Neural crest cell (in vitro differentiated cells): ENCODE measurements at places on chromosomes 16 and 17.

- H3K4me3 ChIP-seq = peak overlapping the region; percentile 69
- peaks cover 4% of the 10 kb centered on the region for H3K4me1 ChIP-seq
- H3K36me3 ChIP-seq = no peaks in the 10 kb centered on the region
- no peak for DNase-seq
Measured at GRCh38 chr17:21239680-21240368, 13.4 kb downstream of the NATD1 start.

GRCh38 chr17:8285270-8286181, 2.9 kb upstream of the RANGRF start:
- peaks cover 29% of the 10 kb centered on the region for H3K4me1 ChIP-seq
- H3K4me3 ChIP-seq = peak overlapping the region; percentile 39
- H3K36me3 ChIP-seq = peaks cover 3% of the 10 kb centered on the region
- no peak for DNase-seq

DNA sequence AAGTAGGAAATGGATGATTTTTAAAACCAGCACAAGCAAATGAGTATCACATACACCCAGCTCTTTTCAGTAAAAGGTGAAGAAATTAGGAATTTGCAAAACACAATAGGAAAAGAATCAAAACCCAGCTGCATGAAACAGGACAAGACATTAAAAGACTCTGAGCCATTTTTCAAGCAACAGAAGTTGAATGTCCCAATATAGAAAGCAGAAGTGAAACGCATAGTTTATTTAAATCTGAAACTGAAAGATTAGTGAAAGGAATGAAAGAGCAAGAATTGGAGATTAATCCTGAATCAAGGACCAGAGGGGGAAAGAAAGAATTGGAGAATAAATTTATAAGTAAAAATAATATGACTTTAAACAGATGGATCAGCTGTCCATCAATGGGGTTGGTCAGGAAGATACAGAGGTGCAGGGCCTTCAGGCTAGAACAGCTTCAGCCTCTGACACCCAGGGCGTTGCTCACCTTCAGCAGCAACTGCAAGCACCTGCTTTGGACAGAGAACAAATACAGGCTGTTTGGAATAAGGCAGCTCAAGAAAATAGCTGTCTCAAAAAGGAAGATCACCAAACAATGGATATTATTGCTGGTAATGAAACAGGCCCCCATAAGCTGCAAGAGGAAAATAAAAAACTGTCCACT, 3.9 kb upstream of the ARHGAP17 start:
- no peak overlapping the region for H3K27ac ChIP-seq
- no peak for DNase-seq
- peaks cover 8% of the 10 kb centered on the region for H3K27me3 ChIP-seq
- H3K4me1 ChIP-seq = peaks cover 8% of the 10 kb centered on the region

- no peak overlapping the region for H3K27ac ChIP-seq
- H3K4me3 ChIP-seq = no peak overlapping the region
- peak; percentile 85 for DNase-seq
- H3K36me3 ChIP-seq = no peaks in the 10 kb centered on the region
- H3K27me3 ChIP-seq = no peaks in the 10 kb centered on the region
Measured at GRCh38 chr17:11935734-11936406, 61.4 kb downstream of the ZNF18 start.

GRCh38 chr16:46947900-46948547, 25.4 kb downstream of the DNAJA2 start:
- H3K27me3 ChIP-seq = no peaks in the 10 kb centered on the region
- no peaks in the 10 kb centered on the region for H3K4me1 ChIP-seq
- DNase-seq = peak; percentile 27
- no peaks in the 10 kb centered on the region for H3K36me3 ChIP-seq
- H3K27ac ChIP-seq = no peak overlapping the region

- peaks cover 24% of the 10 kb centered on the region for H3K4me1 ChIP-seq
- peak overlapping the region; percentile 84 for H3K4me3 ChIP-seq
- peak overlapping the region; percentile 62 for H3K27ac ChIP-seq
- peaks cover 2% of the 10 kb centered on the region for H3K36me3 ChIP-seq
- DNase-seq = no peak
- no peaks in the 10 kb centered on the region for H3K27me3 ChIP-seq
Measured at GRCh38 chr16:30533748-30534367, 800 bp downstream of the ZNF747 start.

DNA sequence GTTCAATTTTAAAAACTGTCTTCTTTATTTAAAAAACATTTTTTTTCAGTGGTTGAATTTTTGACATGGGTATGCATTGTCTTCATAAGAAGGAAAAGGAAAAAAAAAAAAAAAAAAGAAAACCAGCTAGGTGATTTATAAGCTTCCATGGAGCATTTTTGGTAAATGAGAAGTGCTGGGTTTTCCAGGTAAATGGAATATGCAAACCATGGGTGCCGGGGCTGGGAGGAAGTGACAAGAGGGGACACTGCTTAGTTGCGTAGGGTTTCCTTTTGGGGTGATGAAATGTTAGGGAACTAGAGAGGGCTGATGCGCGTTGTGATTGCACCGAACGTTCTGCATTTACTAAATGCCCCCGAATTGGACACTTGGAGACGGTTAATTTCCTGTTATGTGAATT, 217.4 kb upstream of the FOXF1 start:
- no peak overlapping the region for H3K27ac ChIP-seq
- DNase-seq = no peak
- H3K27me3 ChIP-seq = peaks cover 97% of the 10 kb centered on the region
- no peaks in the 10 kb centered on the region for H3K36me3 ChIP-seq
- H3K4me3 ChIP-seq = no peak overlapping the region

- H3K27ac ChIP-seq = no peak overlapping the region
- H3K36me3 ChIP-seq = peaks cover 2% of the 10 kb centered on the region
- peaks cover 13% of the 10 kb centered on the region for H3K4me1 ChIP-seq
- H3K27me3 ChIP-seq = no peaks in the 10 kb centered on the region
Measured at GRCh38 chr16:80993307-80993706, 13.4 kb downstream of the CMC2 start.

- peaks cover 6% of the 10 kb centered on the region for H3K36me3 ChIP-seq
- no peaks in the 10 kb centered on the region for H3K27me3 ChIP-seq
- peak overlapping the region; percentile 66 for H3K4me3 ChIP-seq
- no peak for DNase-seq
- H3K4me1 ChIP-seq = peaks cover 29% of the 10 kb centered on the region
- peak overlapping the region; percentile 95 for H3K27ac ChIP-seq
Measured at GRCh38 chr17:64155751-64156544, 26.0 kb upstream of the ERN1 start.

DNA sequence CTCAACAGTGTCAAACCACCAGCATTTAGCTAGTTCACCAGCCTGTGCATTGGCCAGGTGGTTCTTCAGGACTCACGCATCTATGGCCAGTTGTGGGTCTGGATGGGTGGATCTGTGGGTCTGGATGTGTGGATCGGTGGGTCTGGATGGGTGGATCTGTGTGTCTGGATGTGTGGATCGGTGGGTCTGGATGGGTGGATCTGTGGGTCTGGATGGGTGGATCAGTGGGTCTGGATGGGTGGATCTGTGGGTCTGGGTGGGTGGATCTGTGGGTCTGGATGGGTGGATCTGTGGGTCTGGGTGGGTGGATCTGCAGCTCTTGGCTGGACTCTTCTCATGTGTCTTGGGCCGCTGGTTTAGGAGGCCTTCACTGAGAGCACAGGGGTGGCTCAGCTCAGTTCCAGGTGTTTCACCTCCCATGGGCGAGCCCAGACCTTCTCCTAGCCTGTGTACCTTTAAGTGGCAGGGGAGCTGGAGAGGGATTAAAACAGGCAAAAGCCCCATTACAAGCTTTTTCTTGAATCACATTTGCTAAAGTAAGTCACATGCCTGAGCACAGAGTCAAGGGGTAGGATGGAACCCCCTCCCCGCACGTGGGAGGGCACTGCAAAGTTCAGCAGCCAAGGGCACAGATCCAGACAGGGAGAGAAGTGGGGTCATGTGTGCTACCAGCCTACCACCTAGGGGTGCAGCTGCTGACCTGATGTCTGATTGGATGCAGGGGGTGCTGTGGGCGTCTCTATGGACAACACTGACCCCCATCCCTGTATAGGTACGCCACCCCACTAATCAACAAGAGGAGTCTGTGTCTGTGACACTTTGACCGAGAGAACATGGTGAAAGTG, 3.4 kb upstream of the NUBP1 start:
- DNase-seq = no peak
- H3K36me3 ChIP-seq = no peaks in the 10 kb centered on the region
- H3K4me3 ChIP-seq = no peak overlapping the region
- H3K27ac ChIP-seq = peak overlapping the region; percentile 24
- peaks cover 34% of the 10 kb centered on the region for H3K4me1 ChIP-seq
